ENCODE measurements at places on chromosomes 13 and 19.
A peak's percentile ranks its signal among the peaks of the same experiment; 100 is the strongest.

DNA sequence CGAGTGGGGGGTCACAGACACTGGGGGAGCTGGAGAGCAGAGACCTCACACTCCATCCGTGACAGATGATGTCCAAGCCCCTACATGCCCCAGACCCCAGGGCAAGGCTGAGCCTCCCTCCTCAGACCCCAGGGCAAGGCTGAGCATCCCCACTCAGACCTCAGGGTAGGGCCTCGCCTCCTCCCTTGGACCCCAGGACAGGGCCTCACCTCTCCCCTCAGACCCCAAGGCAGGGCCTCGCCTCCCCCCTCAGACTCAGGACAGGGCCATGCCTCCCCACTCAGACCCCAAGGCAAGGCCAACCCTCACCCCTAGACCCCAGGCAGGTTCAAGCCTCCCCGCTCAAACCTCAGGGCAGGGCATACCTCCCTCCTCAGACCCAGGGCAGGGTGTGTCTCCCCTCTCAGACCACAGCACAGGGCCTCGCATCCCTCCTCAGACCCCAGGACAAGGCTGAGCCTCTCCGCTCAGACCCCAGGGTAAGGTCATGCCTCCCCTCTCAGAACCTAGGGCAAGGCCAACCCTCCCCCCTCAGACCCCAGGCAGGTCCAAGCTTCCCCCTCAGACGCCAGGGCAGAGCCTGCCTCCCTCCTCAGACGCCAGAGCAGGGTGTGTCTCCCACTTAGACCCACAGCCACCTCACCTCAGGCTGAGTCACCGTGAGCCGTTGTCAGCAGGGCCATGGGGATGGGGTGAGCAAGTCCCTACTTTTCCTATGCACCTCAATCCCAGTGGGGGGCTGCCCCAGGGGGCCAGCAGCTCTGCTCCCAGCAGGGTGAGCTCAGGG is 1.7 kb upstream of the S1PR4 start:
- no peak for DNase-seq

GRCh38 chr19:30857966-30858490 is 485.8 kb downstream of the ZNF536 start:
- peak; percentile 94 for DNase-seq

- DNase-seq: no peak
These were observed 2.3 kb downstream of the CEBPG start for GRCh38 chr19:33375837-33376159.

- DNase-seq: no peak
These were observed 9.9 kb upstream of the ATG4D start for GRCh38 chr19:10533646-10534386.

DNA sequence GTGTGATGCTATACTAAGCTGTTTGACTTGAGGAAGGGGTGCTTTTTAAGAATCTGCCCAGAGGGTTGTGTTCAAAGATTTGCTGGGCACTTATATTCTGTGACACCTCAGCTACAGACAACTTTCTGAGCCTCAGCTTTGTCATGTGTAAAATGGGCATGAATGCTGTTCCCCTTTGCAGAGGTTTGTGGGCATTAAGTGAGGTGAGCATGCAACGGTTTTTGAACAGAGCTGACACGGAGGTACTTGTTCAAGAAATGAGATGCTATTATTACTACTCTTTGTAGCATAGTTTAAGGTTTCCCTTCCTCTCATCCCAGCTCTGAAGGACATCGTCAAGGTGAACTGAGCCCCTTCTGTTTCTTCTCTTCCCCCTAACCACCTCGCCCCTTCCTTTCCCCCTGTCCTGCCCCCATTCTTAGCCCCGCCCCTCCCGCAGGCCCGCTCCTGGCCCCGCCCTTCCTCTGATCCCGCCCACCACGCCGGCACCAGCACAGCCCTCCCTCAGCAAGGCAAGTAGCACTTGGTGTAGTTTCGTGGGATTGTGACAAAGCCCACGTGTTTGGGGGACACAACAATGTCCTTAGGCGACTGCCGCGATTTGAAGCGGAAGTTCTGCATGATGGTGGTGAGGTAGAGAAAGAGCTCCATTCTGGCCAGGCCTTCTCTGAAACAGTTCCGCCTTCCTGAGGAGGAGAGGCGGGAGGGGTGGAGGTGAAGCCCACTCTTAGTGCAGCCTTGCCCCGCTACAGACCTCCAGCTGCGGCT is 26.1 kb upstream of the CYP2A7 start:
- DNase-seq: no peak

DNA sequence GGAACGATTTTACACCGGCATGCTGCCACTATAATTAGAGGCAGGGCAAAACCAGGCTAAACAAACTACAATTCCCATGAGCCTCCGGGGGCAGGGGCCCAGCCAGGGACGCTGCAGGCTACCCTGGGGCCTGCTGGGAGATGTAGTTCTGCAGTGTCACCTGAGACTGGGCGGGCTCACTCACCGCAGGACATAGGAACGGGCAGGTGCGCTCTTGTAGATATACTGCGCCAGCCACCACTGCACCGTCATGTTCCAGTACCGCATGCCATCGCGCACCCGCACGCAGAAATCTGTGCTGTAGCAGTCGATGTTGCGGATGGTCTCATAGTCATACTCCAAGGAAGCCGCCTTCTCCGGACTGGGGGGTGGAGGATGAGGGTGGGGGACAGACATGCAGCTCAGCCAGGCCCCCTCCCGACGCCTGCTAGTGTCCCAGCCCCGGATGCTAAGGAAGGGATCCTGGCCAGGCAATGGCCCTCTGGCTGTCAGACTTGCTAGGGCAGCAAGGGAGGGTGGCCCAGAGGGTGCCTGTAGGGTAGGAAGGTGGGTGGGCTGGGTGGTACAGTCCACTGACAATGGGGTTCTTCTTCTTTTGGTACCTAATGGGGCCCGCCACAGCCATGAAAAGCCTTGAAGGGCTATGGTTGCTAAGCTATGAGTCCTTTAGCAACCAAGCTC is 5.8 kb upstream of the TMC4 start:
- DNase-seq: no peak

DNA sequence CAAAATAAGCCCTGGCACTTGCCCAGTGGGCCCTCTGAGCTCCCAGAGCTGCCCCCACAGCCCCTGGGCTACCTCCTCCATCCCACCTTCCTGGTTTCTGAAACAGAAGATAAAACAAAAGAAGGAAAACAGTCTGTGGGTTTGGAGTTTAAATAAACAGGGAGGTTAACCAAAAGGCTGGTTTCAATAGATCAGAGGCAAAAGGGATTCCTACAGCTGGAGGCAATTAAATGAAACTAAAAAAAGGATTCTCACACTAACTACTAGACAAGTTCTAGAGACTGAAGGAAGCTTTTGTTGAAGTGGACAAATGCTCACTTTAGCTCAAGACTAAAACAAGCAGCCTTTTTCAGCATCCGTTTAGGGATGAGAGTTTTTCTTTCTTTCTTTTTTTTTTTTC is 569.8 kb downstream of the FGF9 start:
- DNase-seq: no peak

DNA sequence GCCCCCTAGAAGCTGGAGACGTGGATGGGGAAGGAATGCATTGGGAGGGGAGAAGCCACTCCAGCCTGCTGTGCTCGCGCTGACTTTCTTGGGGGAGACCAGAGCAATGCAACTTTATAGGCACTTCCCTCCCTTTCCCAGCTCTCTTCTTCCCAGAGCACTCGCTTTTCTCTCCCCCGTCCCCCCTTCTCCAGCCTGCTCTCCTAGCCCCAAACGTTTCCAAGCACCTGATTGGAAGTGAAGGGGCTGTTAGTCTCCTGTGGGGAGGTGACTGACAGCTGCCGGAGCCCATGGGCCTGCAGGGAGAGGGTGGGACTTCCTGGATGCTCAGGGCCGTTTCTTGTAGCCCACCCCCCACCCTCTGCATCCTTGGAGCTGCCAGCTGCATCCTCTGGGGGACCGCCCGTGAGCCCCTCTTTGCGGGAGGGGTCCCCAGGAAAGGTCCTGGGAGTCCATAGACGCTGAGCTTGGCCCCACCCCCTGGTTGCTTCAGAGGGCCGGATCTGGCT is 2.5 kb downstream of the HDGFL2 start:
- DNase-seq: no peak
